ENCODE measurements at places on chromosomes 2 and 18.

DNA sequence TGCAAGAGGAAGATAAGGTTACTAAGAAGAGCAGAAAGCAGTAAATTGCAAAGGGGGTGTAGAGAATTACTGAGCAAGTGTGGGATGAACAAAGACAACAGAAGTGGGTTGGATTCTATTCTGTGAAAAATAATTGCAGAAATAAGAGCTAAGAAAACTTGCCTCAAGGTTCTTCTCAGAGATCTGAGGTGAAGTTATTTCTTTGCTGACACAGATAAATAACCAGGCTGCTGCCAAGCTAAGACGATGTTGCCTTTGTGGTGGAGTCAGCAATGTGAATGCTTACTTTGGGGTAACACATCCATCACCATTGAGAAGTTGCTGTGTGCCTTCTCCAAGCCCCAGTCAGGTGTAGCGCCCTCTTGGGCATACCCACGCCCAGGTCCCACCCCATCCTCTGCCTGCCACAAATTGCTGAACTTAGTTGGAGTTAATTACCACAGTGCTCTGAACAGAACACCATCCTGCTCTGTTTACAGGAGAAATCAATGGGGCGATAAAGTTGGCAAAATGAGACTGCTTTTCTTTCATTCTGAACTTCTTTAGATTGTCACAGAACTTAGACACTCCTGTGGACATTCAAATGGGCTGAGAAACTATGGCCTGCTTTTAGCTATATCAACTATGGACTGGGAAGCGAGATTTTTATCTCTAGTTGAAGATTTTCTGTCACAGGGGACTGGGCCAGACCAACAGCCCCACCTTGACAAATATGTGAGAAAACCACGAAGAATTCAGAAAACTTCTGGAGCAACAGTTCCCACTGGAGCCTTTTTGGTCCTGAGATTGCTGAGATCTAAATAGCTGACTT lies 283.6 kb downstream of the TMX3 start:
- no peak for DNase-seq

DNA sequence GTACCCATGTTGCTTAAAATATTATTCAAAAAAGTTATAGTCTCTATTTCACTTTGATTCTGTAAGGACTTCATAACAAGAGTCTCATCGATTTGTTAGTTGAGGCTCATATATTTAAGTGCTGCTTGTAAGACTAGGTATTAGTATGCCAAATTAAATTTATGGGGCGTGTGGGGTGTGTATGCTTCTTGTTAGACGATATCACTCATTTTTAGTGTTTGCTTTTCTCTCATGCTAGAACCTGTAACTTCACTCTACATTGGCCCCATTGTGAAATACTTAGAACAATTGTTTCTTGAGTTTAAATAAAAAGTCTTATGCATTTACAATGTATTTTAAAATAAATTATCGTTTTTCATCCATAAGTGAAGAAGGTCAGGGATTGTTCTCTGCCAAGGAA lies 63.6 kb downstream of the CTNNA2 start:
- no peak for DNase-seq

DNA sequence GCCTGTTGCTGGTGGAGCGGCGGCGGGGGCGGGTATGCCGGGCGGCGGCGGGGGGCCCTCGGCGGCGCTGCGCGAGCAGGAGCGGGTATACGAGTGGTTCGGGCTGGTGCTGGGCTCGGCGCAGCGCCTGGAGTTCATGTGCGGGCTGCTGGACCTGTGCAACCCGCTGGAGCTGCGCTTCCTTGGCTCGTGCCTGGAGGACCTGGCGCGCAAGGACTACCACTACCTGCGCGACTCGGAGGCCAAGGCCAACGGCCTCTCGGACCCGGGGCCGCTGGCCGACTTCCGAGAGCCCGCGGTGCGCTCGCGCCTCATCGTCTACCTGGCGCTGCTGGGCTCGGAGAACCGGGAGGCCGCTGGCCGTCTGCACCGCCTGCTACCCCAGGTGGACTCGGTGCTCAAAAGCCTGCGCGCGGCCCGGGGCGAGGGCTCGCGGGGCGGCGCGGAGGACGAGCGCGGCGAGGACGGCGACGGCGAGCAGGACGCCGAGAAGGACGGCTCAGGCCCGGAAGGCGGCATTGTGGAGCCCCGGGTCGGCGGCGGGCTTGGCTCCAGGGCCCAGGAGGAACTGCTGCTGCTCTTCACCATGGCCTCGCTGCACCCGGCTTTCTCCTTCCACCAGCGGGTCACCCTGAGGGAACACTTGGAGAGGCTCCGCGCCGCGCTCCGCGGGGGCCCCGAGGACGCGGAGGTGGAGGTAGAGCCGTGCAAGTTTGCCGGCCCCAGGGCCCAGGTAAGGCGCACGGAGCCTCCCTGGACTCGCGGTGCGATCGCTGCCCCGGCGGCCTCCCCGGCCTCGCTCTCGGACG lies 1.0 kb downstream of the ZCCHC2 start:
- DNase-seq, result peak; percentile 57

GRCh38 chr2:229701716-229702115 lies 12.6 kb downstream of the DNER start:
- DNase-seq, result no peak

GRCh38 chr2:31161637-31162036 lies 23.4 kb upstream of the GALNT14 start:
- no peak for DNase-seq

- no peak for DNase-seq
These were observed 149.4 kb upstream of the SLC1A4 start for GRCh38 chr2:64839844-64840243.

DNA sequence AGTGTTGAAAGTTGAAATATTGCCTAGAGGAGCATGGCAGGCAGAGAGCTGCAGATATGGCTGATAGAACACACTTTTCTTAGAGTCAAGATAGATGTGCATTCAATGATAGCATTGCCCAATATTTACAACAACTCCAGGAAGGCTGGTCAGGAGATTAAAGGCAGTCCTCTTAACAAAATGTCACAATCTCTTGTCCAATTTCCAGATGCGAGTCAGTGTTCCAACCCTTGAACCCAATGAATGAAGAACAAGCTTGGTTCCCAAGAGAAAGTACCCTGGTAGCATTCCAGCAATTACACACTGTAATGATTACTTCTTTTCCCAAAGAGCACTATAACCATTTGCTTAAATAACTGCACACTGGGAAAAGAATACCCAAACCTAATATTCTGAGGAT lies 839.4 kb upstream of the VRK2 start:
- DNase-seq, result no peak

DNA sequence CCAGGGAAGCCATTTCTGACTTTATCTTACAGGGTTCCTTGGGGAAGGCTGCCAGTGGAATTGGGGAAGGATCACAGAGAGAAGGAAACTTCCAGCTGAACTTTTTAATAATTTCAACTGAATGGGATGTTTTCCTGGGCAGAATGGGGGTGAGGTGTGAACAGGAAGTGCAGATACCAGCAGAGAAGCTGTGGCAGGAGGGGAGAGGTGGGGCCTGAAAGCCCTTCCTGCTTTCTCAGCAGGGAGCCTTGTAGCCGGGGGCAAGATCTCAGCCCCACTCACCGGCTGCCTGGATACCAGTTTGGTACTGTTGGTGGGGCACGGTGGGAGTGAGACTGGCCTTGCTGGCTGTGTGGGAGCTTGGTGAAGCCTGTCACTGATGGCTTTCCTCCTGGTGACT lies 170.5 kb downstream of the ZBTB7C start:
- DNase-seq, result no peak

DNA sequence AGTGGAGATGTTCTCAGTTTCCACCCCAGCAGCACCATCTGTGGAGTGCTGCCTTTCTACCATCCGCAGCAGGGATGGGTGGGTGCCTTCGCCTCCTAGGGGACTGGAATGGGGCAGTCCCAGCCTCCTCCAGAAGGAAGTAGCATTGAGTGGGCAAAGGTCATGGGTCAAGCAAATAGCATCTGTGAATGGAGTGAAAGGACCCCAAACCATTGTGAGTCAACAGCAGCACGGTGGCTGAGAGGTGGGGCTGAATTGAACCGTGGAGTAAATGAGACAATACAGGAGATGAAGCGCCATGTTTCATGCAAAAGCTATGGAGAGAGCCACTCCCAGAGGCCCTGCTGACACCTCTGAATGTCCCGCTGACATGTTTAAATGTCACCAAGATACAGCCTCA lies 9.7 kb downstream of the GPR55 start:
- no peak for DNase-seq

- DNase-seq, result no peak
These were observed 32.2 kb downstream of the RTP5 start for GRCh38 chr2:241901500-241902351.
